ENCODE measurements at places on chromosomes 4 and X.
A peak's percentile ranks its signal among the peaks of the same experiment; 100 is the strongest.

GRCh38 chr4:2487632-2488031 lies 18.7 kb downstream of the RNF4 start:
- peak; percentile 72 for DNase-seq

DNA sequence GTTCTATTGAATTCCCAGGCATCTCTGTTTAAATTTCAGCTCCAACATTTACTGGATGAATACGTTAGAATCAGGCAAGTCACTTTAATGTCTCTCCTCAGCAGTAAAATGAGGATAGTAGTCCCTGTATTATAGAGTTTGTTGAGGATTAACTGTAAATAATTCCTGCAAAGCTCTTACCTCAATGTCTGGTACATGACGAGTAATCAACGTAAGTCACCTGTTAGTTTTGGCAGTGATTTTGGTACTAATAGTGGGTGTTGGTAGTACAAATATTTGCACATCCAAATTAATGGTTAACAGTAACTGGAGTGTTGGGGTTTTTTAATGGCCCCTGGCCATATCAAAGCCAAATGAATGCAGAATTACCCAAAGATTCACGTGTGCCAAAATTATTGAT lies 189.8 kb upstream of the GALNT7 start:
- DNase-seq, result no peak

DNA sequence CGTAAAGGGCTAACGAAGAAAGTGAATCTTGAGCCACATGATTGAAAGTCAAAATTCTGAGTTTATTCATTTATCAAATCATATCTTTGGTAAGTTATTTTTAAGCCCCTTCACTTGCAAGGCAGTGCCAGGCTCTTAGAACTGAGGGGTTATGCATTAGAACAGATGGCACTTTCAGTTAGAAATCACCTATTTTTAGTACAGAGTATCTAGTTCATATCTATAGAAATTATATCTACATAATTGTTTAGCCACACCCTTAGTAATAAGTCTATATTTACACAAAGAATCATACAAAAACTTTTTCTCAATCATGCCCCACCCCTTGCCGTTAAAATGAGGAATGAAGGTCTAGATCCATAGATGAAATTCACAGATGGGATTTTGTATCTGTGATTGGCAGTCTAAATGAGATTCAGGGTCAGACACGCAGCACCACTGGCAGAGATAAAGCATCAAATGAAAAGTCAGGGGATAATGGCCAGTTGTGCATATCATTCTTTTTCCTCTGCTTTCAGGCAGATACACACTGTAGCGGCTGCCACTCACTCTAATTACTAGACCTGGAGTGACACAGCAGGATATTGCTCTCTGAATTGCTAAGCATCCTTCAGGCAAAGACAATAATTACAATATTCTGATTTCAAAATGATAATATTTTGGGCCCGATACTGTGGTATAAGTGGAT lies 440.5 kb downstream of the MAPK10 start:
- DNase-seq, result no peak

- no peak for DNase-seq
Observed at GRCh38 chr4:94668724-94669123, 89.0 kb upstream of the BMPR1B start.

DNA sequence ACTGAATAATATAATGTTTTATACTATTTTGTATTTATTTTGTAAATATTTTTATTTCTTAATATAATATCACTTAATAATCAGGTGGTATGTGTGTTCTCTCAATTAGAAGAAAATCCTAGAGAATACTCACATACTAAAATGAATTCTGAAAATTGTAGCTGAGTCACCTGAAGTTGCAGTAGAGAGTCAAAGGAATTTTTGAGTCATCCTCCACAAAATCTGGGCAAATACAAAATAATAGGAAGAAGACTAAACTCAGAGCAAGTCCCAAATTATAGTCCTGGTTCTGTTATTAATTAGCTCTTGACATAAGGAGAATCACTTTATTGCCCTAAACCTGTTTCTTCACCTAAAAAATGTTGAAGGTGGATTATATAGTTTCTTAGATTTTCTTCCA lies 57.8 kb downstream of the SPATA4 start:
- DNase-seq, result no peak

GRCh38 chrX:152020888-152021287 lies 46.4 kb upstream of the GABRE start:
- no peak for DNase-seq

DNA sequence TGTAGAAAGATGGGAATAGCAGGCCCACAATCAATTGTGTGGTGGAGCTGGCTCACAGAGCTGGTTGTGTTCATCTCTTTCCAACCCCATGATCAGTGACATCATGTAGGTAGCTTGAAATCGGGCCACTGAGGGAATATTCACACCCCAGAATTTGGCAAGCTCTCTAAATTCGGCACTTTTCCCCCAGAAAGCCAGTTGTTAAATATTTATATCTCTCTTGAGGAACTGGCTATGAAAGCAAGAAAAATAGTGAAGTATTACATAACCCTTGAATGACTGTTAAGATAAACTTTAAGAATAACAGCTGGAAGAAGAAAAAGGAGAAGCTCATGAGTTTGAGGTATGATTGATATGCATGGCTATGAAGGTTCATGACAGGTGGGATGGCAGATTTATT lies 38.9 kb downstream of the GPRIN3 start:
- no peak for DNase-seq

DNA sequence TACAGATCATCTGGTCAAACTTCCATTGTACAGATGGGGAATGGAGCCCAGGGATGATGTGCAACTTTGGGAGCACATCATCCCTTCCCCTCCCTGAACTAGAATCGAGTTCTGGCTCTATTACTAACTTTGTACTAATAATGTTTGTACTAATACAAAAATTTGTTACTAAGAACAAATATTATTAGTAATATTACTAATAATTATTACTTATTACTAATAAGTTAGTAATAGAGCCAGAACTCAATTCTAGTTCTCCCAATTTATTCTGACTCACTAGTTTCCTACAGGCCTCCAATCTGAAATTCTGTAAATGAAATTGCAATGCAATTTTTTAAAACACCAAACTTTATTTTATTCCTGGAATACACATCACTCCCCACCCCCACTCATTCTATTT lies 47.9 kb upstream of the CD40LG start:
- DNase-seq, result no peak

- DNase-seq, result peak; percentile 46
Observed at GRCh38 chrX:2627272-2627867, 63.7 kb upstream of the CD99 start.

All from GM13976 (cell line).